ENCODE measurements at places on chromosomes 13 and 19.

- DNase-seq, result no peak
Observed at GRCh38 chr13:94568443-94568842, 27.5 kb downstream of the TGDS start.

DNA sequence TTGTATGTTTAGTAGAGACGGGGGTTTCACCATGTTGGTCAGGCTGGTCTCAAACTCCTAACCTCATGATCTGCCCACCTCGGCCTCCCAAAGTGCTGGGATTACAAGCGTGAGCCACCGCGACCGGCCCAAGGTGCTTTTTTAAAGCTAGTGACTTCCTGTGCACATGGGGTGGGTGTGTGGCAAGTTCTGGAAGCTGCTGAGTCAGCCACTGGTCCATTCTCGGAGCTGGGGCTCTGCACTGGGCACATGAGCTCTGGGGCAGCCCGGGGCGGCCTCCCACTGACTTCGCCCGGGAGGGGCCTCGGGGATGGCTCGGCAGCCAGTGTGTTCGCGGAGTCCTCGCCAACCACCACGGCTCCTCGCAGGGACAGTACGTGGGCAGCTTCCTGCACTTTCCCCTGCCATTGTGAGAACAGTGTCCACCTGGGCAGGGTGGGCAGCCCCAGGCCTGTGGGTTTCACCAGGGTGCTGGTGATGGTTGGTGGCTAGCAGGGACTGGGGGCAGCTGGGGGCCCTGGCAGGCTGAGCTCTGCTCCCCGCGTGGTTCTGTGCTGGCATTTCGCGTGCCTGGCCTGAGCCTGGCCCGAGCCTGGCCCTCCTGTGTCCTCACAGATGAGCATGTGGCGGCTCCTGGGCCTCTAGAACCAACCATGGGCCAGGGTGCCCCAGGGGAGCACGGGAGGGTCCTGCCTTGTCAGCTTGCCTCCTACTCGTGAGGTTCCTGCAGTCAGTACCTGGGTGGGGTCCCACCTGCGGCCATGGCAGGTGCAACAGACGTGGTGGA lies 12.2 kb downstream of the CBARP start:
- DNase-seq, result no peak

DNA sequence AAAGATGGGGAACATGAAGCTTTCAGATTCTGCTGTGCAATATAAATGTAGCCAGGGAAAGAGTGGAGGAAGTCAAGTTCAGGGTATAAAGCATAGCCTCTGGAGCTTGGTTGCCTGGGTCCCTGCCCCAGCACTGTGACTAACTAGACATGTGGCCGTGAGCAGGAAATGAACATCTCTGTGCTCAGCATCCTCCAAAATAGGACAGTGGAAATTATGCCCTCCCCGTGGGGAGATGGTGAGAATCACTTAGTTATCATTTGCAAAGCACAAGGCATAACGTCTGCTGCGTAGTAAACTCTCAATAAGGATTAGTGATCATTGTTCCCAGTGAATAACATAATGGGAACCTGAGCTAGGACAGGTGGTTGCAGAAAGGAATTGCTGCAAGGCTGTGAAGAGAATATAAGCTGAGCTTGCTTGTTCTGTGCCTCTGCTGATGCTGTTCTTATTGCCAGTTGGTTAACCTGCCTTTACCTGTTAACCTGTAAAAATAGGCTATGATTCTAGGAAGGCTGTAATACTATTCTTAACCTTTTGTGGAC lies 441.0 kb downstream of the COG6 start:
- DNase-seq, result peak; percentile 3

GRCh38 chr19:3420909-3421619 lies 54.7 kb downstream of the NFIC start:
- no peak for DNase-seq

DNA sequence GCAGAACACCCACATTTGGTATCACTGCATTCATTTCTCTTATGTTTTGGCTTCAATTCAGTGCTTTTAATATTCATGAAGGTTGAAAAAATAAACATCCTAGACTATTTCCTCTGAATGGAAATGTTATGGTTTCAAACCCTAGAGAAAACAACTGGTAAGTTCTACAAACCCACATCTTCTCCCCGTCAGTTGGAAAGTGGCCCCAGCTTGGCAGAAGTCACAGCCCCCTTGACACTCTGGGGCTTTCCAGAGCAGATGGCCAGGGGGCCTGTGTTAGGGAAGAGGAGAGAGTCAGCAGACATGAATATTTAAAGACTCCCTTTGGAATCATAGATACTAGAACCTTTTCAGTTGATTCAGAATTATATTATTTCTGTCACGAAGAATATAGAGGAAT lies 123.9 kb downstream of the SHISA2 start:
- no peak for DNase-seq

- DNase-seq, result no peak
Observed at GRCh38 chr13:40553356-40553755, 113.1 kb downstream of the FOXO1 start.

- no peak for DNase-seq
Observed at GRCh38 chr13:101065329-101065728, 351.0 kb downstream of the NALCN start.

GRCh38 chr13:40438022-40438680 lies 228.3 kb downstream of the FOXO1 start:
- no peak for DNase-seq

DNA sequence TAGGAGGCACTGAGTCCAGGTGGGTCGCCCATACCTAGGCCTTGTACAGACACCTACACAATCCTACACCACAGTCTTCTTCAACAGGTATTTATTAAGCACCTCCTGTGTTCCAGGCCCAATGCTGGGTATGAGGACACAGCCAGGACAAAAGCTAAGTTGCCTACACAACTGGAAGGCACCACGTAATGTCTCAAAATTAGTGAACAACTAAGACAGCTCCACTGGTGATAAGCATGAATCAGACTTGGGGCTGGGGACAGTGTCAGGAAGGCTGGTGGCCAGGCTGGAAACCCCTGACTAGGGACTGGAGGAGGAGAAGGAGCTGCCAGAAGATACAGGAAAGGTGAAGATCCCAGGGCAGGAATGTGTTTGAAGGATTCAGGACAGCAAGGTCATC lies 2.4 kb downstream of the SMIM24 start:
- peak; percentile 33 for DNase-seq

GRCh38 chr19:3359919-3360420 lies 6.4 kb upstream of the NFIC start:
- no peak for DNase-seq

- no peak for DNase-seq
Observed at GRCh38 chr19:42199440-42200115, 17.9 kb downstream of the DEDD2 start.

- no peak for DNase-seq
Observed at GRCh38 chr19:36099166-36099785, 11.7 kb upstream of the OVOL3 start.
